NT2/D1 (cell line): ENCODE measurements at places on chromosomes 12 and 14.
A peak's percentile ranks its signal among the peaks of the same experiment; 100 is the strongest.

DNA sequence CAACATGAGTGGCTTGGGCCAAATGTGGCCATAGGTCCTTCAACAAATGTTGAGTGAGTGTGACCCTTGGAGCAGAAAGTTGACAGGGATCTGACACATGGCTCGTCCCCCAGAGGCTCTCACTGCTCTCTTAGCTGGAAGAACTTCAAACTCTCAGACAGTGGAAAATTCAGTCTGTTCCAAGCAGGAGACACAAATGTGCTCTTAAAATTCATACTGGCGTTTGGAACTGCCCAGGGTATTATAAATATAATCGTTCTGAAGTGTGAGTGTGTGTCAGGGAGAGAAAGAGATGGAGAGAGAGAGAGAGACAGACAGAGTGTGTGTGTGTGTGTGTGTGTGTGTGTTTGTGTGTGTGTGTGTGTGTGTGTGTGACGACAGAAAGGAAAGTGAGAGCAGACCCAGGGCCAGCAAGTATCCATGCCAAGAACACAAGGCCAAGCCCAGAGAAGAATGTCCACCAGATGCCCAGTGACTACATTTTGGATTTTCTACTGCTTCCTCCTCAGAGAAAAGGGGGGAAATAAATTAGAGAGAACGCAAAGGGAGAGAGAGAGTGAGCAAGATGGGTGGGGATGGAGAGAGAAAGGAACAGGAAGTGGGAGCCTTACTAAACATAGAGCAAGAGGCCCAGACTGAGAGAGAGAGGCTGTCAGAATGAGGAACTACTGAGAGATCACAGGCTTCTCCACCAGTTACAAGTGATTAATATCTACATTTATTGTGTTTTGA, 193.6 kb upstream of the NUDT4 start:
- no peak for DNase-seq

DNA sequence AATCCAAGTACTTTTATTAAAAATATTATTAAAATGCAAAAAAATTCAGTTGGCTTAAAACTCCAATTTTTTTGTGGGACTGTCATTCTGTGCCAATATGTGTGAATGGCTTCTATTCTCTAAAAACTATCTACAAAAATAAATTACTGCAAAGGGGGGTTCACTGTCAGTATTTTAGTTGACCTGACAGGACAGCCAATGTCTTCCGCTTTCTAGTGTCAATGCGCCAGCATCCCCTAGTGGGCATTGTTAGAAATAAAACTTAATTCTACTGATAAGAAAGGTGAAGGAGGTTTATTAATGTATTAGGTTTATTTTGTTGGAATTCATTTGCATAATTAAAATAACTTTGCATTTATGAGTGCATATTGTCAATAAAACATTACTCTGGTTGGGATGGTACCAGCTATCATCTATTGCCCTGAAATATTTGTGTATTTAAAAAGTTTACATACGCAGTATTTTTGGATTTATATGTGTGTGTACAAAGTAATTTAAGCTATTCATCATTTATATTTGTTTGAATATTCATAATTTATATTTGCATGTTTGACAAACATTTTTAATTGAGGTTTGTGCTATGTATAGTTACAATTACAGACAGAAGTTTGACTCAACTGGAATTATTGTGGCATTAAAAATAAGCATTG, 527.2 kb downstream of the FLRT2 start:
- no peak for DNase-seq

DNA sequence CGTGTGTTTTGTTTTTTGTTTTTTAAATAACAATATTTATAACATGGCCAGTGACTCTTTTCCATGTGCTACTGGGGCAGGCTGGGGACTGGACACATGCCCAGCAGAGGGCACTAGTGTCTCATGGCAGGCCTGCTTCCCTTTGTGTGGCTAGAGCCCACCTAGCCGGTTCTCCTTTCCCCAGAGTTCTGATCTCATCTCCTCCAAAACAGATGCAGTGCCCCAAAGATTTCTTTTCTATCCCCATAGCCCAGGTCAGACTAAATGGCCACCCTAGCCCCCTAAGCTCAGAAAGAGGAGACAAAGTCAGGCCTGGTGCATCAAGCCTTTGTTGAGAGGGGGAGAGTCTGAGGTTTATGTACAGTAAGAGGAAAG, 21.2 kb downstream of the PRPF40B start:
- DNase-seq, result peak; percentile 64

DNA sequence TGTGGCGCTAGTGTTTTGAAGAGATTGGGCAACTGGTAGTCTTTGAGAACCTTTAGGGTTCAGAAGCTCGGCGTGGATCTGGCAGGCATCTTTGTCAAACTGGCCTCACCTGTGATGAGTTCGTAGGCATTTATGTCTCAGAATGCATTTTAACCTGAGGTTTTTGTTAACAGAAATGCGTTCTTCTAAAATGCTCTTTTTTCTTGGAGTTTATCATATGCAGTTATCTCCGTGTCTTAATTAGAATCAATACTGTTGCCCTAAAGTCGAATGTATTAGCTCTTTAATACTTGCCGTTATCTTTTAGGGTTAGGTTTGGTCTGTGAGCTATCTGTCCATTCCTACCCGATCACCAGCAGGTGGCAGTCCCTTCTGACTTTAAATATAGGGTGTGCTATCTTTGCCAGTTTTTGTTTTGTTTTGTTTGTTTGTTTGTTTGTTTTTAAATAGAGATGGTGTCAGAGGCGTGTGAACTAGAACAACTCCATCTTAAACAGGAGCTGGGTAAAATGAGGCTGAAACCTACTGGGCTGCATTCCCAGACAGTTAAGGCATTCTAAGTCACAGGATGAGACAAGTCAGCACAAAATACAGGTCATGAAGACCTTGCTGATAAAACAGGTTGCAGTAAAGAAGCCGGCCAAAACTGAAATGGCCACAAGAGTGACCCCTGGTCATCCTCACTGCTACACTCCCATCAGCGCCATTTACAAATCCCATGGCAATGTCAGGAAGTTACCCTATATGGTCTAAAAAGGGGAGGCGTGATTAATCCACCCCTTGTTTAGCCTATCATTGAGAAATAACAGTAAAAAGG, 1.4 kb downstream of the ATF1 start:
- no peak for DNase-seq

- peak; percentile 9 for DNase-seq
Observed at GRCh38 chr14:96167224-96168148, 37.2 kb upstream of the BDKRB2 start.

DNA sequence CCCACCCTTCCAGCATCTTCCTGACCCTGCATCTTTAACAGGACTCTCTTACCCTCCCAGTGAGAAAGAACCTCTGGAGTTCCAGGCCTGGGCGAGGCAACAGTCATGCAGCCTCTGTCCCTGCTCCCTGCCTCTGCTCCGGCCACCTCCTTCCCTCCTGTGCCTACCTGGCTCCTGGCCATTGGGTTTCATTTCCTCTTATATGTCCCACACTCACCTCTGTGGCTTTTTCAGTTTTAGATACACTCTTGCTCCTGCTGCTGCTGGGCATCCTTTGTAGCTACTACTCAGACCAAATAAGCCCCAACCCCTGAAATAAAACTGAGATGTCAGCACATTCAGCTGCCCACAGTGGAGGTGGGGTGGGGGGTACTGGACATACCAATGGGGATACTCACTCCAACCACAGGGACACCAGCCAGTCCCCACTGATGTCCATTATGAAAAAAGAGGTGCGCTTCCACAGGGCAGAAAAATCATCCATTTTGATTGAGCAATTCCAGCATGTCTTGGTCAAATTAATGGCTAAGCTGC, 99.1 kb upstream of the NRXN3 start:
- no peak for DNase-seq

DNA sequence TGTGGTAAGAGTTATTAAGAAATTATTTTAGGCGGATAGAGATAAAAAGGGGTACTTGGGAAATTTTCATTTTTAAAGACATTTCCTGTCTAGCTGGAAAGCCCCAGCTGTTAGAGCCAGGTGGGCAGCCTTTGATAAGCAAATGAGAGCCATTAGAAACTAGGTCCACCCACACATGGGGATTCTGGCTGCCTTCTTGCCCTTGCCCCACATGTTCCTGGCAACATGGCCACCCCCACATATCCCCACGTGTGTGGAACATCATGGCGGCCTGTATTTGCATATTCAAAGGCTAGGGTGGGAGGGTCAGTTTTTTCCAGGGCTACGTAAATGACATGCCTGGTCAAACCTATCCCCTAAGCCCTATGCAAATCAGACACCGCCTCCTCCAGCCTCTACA, 1382.1 kb downstream of the AACS start:
- DNase-seq, result no peak

GRCh38 chr14:58401587-58401986, 5.9 kb downstream of the TOMM20L start:
- DNase-seq, result no peak

DNA sequence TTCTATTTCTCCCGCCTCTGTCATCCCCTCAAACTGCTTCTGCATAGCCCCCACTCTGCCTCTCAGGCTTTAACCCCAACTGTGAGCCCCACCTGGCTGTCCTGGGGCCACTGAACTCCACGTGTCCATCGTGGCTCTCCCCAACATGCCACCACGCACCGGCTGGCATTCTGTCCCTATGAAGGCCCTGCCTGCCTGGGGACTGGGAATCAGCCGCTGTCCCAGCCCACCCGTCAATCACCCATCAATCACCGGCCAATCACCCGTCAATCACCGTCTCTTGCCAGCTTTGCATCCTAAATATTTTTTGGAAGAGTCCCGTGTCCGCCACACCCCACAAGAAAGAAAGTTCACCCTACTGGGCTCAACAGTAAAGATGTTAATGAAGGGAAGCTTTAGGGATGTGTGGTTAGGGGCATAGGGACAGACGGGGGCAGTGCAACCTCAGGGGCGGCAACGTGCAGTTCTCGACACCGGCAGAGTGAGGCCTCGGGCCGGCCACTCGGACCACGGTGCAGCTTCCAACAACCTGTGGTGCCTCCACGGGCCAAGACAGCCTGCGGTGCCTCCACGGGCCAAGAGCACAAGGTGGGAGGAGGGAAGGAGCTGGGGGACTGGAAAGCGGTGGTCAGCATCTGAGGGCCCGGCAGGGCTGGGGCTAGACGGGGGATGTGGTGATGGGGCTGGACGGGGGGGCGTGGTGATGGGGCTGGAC, 85.6 kb downstream of the GALNT9 start:
- no peak for DNase-seq

GRCh38 chr14:35958499-35958898, 132.4 kb downstream of the BRMS1L start:
- DNase-seq, result no peak

DNA sequence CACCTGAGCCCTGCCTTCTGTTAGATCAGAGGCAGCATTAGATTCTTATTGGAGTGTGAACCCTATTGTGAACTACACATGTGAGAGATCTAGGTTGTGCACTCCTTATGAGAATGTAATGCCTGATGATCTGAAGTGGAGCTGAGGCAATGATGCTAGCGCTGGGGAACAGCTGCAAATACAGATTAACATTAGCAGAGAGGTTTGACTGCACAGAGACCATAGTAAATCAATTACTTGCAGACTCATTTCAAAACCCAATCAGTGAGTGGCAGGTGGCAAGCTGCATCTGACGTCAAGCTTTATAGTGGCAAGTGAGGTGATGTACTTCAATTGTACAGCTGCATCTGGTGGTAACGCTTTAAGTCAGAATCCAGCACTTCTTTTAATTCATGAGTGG, 141.6 kb downstream of the GPHN start:
- no peak for DNase-seq

DNA sequence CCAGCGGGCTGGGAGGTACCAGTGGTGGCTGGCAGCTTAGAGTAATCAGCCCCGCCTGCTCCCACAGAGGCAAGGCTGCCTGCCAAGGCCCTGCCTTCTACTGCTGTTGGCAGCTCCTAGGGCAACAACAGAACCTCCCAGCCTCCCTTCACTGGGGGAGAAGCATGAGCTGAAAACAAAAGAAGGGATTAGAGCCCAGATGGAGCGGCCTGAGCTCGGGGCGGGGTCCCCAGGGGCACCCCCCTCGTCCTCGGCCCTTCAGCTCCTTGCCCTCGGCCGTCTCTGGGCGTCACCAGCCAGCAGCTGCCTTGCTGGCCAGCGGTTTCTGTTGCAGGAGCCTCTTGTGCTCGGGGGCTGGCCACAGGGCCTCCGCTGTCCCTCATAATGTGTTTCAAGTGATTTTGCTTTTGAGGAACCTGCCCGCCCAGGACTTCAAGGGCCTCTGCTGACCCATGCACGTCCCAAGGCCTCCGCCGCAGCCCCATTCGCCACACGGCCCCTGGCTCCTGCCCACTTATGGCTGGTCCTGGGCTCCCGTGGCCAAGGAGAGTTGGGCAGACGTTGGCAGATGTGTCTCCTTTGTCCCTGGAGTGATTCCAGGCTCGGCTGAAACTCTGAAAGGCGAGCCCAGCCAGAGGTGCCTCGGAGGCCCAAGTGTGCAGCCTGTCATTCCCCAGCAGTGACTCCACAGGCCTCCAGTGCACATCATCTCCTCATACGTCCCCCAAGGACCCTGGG, 49.7 kb downstream of the PSMA6 start:
- DNase-seq, result no peak

GRCh38 chr12:108955225-108955835, 65.5 kb downstream of the SVOP start:
- DNase-seq, result no peak

- DNase-seq, result peak; percentile 16
Observed at GRCh38 chr12:9940375-9940774, 8.2 kb upstream of the CLEC2A start.

DNA sequence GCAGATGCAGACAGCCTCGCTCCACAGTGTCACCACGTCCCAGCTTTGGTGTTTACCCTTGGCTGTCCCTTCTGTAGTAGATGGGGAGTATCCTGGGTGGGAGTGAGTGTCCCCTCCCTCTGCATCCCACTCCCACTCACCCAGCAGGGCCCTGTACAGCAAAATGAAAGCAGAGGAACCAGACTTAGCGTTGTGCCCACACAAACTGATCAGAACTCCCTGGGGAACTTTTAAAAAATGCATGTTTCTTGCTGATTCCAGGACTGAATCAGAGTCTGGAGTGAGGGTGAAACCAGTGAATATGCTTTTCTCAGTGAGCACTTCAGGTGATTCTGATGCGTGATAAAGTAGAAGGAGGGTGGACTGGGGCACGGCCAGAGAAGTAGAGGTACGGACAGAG, 2.9 kb downstream of the ACVRL1 start:
- DNase-seq, result no peak

- no peak for DNase-seq
Observed at GRCh38 chr12:127731657-127732056, 535.3 kb upstream of the TMEM132C start.
